ENCODE measurements at places on chromosomes 6 and 20.

DNA sequence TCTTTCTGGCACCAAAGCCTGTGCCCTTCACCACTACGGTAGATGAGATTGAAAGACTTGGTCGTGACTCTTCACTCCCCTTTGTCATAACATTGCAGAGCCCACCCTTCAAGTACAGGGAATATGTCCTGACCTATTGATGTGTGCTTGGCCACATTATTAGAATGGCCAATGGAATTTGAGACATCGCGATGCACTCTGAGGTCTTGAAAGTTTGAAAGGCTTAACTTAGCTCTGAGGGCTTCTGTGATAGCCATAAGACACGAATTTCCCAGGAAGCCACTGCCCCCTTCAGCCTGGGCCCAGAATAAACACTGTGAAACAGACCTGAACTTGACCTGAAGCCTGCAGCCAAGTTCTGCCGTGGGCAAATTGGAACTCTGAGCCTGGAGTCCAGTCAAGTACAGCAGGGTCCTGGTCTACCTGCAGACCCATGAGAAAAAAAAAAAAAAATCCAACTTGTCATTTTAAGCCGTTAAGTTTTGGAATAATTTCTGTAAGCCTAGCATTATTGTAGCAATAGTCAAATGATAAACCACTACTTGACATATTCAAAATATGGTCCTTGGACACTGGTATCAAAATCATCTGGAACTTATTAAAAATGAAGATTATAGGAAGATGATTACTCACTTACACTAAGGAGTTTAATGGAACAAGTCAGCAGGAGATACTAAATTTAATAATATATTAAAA, 36.9 kb upstream of the TRAF3IP2 start:
- DNase-seq, result no peak

GRCh38 chr6:21099338-21100314, 493.9 kb upstream of the SOX4 start:
- DNase-seq, result no peak

DNA sequence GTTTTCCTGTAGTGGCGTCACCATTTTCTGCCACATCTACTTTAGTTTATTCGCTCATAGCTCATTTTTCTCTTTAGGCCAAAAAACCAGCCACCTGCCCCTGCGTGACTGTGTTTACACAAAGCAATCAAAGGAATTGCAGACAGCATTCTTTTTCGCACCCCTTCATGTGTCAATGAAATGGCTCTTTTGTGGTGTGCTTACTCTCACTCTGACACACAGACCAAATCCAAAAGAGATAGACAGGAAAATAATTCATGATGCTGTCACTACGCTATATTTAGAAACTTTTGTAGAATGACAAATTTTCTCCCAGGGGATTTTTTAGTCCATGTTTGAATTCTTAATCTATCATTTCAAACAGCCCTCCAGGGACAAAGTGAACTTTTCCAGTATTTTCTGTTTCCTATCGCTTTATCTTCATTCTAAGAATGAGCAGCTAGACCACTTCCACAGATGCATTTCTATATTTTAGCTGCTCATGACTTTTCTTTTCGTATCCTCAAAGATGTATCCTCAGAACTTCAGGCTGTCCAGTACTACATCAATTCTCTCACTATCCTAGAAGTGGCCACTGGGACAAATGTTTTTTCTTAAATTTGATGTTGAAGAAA, 37.9 kb upstream of the KHDRBS2 start:
- DNase-seq, result no peak

DNA sequence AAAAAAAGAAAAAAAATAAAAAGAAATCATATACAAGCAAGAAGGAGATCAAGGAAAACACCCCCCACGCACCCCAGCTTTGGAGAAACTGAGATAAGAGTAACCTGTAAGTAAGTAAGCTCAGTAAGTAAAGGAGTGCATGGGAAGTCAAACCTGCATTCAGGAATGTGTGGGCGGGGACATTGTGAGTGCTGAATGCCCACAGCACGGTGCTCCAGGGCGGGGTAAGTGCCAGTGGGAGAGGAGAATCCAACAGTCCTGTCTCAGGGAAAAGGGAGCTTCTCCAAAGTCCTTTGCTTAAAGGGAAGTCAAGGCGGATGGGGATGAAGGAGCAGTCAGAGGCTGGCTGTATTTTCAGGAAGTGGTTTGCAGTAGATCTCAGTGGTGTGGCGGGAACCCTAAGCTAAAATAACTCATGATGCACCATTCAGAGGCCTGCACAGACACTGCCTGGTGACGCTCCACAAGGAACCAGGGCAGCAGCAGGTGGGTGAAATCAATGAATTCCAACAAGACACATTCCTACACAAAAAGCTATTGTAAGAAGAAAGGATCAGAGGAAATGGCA, 368.0 kb downstream of the QKI start:
- no peak for DNase-seq

- DNase-seq, result no peak
Measured at GRCh38 chr20:51005214-51005613, 17.7 kb downstream of the KCNG1 start.

DNA sequence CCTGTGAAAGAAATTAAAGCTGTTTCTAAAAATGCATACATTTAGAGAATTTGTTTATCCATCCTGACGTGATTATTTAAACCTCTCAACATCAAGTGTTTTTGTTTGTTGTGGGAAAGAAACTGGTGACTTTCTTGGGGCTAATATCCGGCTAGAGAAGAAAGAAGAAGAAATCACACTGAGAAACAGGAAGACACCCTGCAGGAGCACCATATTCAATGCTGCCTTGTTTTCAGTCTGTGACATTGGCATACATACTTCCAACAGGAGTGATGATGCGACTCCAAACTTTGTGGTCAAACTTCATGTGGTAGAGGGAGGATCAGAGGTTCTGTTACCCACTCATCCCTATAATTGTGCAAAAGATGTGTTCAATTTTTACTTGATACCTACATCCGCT, 997.6 kb upstream of the CITED2 start:
- no peak for DNase-seq

GRCh38 chr6:157281570-157281969, 41.7 kb downstream of the TMEM242 start:
- DNase-seq, result no peak

- DNase-seq, result no peak
Measured at GRCh38 chr20:21240394-21240793, 62.7 kb upstream of the XRN2 start.

- DNase-seq, result no peak
Measured at GRCh38 chr6:68911334-68911733, 276.3 kb downstream of the ADGRB3 start.
